Stimulated activated CD8-positive, alpha-beta memory T cell treated with anti-CD3 and anti-CD28 coated beads, Interleukin-15, amount 100 ng/mL, for 24 hours (primary cell): ENCODE measurements at places on chromosomes 6 and 20.

GRCh38 chr6:163347021-163347446 is 67.5 kb upstream of the QKI start:
- DNase-seq: no peak

- no peak for DNase-seq
Observed at GRCh38 chr6:2958331-2958711, 13.0 kb downstream of the SERPINB6 start.

- DNase-seq: no peak
Observed at GRCh38 chr20:1306316-1307135, 22.4 kb downstream of the SDCBP2 start.

DNA sequence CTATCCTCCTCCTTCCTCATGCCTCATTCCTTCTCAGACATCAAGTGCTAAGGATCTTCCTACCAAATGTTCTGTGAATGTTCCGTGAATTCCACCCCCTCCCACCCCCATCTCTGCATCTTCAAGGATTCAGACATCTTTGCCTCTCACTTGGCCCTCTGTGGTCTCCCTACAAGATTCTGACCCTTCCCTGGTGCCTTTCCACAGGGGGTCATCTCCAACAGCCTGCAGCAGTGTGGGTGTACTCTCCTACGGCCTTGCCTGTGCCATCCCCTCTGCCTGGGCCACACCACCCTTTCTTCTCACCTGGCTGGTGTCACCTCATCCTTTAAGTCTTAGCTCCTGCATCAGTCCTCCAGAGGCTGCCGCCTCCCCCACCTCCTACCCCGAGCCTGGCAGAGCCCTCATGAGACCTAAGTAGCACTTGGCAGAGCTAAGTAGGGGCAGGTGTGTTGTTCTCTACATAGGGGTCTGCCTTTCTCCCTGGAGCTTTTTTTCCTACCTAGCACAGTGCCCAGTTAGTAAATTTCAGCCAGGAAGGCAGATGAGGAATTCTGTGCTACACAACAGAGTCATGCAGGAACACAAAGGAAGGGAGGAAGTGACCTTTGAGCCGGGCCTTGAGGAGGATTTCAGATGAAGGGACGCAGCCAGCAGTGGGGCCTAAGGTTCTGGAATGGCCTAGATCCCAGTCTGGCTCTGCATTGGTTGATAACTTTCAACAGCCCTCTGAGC is 43.1 kb downstream of the TM9SF4 start:
- DNase-seq: no peak

- DNase-seq: no peak
Observed at GRCh38 chr20:60365882-60366281, 407.7 kb downstream of the CDH26 start.
